ENCODE measurements at places on chromosomes 1 and 21. TPM values are rescaled to one million over a fixed set of nuclear protein-coding genes. Genes with fewer than 3 reads are reported as not detected.

CYP4A22 gene
- polyA plus RNA-seq = not detected

DNA sequence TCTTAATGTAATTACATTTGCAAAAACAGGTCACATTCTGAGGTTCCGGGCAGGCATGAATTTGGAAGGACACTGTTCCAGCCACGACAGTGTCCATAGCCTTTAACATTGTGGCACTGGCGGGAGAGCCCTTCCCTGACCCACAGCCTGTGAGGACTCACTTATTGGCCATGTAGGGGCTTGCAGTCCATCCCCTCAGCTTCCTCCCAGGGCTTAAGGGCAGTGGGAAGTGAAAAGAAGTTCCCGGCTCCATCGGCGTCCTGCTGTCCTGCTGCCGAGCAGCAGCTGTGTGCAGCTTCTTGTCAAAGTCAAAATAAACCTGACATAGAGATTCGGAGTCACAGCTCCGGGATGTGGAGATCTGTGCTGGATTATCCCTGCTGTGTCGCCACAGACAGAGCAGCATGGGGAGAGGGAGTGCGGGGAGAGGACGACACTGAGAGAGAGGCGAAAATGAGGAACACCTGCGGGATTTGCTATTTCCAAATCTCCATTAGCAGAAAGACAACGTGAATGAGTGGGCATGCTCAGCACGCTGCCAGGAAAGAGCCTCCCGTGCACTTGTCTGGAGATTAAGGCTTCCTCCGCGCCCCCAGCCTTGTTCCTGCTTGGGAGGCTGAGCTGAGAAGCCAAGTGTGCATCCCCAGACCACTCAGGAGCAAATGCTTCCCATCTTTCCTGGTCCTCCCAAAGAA, 260.3 kb downstream of the ASTN1 start:
- DNase-seq = no peak

GRCh38 chr1:4581807-4582206, 72.6 kb upstream of the AJAP1 start:
- no peak for DNase-seq

TPTE gene
- not detected for polyA plus RNA-seq

DNA sequence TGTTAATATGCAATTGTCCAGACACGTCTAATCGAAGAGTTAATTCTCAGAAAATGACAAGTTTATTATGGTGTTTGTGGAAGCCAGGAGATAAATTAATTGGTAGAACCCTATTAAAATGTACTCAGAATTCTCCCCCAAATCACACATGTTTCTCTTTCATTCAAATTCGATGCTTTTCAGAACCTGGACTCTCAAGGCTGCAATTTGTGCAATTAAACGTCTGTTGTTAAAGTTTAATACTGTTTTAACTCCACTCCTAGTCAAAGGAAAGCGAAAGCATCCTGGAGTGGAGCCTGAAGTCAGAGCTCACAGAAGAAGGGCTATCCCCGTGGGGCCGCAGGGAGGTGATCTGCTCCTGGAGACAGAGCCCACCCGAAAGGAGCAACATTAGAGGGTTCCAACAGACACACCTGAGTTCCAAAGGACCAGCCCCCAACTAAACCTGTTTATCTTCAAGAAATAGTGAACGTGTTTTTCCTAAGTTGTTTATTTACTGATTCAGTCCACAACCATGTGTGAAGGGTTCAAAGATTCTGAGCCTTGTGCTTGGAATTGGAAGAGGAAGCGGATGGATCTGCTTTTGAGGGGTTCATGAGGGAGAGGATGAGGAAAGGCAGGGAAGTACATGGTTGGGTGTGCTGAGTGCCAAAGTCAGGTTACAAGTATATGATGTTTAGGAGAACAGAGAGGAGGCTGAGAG, 68.0 kb upstream of the AKT3 start:
- DNase-seq = no peak

ASPM gene
- 25.1 TPM for polyA plus RNA-seq

DNA sequence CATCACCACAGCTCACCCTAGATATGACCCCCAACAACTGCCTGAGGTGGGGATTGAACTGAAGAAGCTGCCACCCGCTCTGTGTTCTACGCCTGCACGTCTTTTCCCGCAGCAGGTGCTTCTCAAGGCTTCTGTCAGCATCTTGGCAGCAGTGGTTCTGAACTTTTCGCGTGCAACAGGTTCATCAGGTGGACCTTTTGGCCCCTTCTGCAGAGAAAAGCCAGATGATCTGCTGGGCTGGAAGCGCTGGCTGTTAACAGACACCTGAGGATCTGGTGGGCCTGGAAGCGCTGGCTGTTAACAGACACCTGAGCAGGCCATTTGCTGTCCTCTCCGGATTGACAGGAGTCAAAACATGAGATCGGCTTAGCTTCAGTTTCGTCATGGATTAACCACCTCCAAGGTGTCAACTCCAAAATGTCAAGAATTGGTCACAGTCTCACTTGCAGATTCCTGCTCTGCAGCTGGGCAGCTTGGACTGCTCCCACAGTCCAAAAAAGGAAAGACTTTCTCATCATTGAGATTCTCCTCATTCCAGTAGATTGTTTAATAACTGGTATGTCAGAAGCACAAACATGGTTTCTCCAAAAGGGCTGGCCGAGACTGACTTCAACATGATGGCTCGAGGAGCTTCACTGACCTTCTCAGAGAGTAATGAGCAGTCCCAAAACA, 4.7 kb downstream of the C1orf174 start:
- no peak for DNase-seq

DNA sequence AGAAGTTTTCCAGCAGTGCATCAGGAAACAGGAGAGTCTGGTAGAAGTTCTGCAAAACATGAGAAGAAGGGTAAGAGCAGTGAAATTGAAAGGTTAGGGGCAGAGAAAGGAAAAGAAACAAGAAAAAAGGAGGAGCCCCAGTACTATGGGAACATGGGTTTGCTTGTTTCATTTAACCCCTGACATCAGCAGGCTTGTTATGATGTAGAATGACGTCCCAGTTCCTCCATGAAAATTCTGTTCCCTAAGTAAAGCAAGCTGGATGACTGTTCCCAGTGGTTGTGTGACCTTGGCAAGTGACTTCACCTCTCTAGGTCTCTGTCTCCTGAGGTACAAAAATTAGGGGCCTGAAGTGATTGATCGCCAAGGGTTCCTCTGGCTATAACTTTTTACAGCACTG, 268.7 kb upstream of the SGIP1 start:
- no peak for DNase-seq

ADGRL2 gene
- 259 TPM for polyA plus RNA-seq

KRTAP6-1 gene
- not detected for polyA plus RNA-seq

Data from right lung (tissue), 10 donors.